ENCODE measurements at places on chromosomes 4 and X. TPM values are rescaled to one million over a fixed set of nuclear protein-coding genes. Genes with fewer than 3 reads are reported as not detected.

DNA sequence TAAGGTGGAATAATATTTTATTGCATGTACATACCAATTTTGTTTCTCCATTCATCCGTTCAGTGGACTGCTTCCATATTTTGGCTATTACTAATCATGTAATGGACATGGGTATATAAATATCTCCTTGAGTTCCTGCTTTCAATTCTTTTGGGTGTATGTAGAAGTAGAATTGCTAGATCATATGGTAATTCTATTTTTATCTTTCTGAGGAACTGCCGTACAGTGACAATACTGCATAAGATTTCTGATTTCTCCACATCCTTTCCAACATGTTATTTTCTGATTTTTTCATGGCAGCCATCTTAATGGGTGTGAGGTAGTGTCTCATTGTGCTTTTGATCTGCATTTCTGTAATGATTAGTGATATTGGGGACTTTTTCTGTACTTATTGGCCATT lies 19.2 kb downstream of the ALPK1 start:
- H3K27ac ChIP-seq: no peak overlapping the region
- H3K4me1 ChIP-seq: peaks cover 16% of the 10 kb centered on the region
- peaks cover 10% of the 10 kb centered on the region for H3K36me3 ChIP-seq
- no peak overlapping the region for H3K4me3 ChIP-seq
- no peak for DNase-seq

Gene NPNT
- total RNA-seq: not detected

- no peak overlapping the region for H3K27ac ChIP-seq
- H3K27me3 ChIP-seq: no peaks in the 10 kb centered on the region
- no peak overlapping the region for H3K4me3 ChIP-seq
- no peak for DNase-seq
- H3K4me1 ChIP-seq: no peaks in the 10 kb centered on the region
- no peaks in the 10 kb centered on the region for H3K36me3 ChIP-seq
Observed at GRCh38 chr4:187908731-187909130, 86.8 kb upstream of the ZFP42 start.

- DNase-seq: no peak
- H3K27ac ChIP-seq: no peak overlapping the region
- no peaks in the 10 kb centered on the region for H3K36me3 ChIP-seq
- no peaks in the 10 kb centered on the region for H3K27me3 ChIP-seq
- H3K4me1 ChIP-seq: no peaks in the 10 kb centered on the region
Observed at GRCh38 chrX:6917666-6918065, 229.8 kb upstream of the STS start.

GRCh38 chr4:6674500-6675149 lies 19.1 kb upstream of the S100P start:
- H3K4me3 ChIP-seq: peak overlapping the region; percentile 95
- DNase-seq: peak; percentile 82
- H3K27me3 ChIP-seq: peaks cover 2% of the 10 kb centered on the region
- peak overlapping the region; percentile 93 for H3K27ac ChIP-seq

GRCh38 chr4:74059161-74059829 lies 20.8 kb upstream of the CXCL3 start:
- H3K27ac ChIP-seq: no peak overlapping the region
- H3K4me1 ChIP-seq: no peaks in the 10 kb centered on the region

Gene TMEM35A
- not detected for total RNA-seq

GRCh38 chrX:57952320-57952678 lies 42.0 kb upstream of the ZXDA start:
- DNase-seq: no peak
- no peaks in the 10 kb centered on the region for H3K4me1 ChIP-seq
- no peaks in the 10 kb centered on the region for H3K36me3 ChIP-seq
- H3K27ac ChIP-seq: no peak overlapping the region
- no peak overlapping the region for H3K4me3 ChIP-seq

DNA sequence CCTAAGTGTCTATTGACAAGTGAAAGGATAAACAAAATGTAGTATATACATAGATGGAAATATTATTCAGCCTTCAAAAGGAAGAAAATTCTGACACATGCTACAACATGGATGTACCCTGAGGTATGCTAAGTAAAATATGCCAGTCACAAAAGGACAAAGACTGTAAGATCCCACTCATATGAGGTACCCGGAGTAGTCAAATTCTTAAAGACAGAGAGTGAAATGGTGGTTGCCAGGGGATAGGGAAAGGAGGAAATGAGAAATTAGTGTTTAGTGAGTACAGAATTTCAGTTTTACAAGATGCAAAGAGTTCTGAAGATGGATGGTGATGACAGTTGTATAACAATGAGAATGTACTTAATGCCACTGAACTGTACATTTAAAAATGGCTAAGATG lies 102.3 kb upstream of the NAP1L5 start:
- H3K4me1 ChIP-seq: peaks cover 18% of the 10 kb centered on the region
- no peak overlapping the region for H3K4me3 ChIP-seq
- H3K27me3 ChIP-seq: peaks cover 13% of the 10 kb centered on the region
- H3K36me3 ChIP-seq: peaks cover 4% of the 10 kb centered on the region
- no peak for DNase-seq

- no peak overlapping the region for H3K4me3 ChIP-seq
- no peaks in the 10 kb centered on the region for H3K27me3 ChIP-seq
- DNase-seq: no peak
- H3K36me3 ChIP-seq: no peaks in the 10 kb centered on the region
Observed at GRCh38 chr4:137640156-137640837, 108.0 kb upstream of the PCDH18 start.

GRCh38 chrX:17944833-17945497 lies 83.9 kb upstream of the RAI2 start:
- no peaks in the 10 kb centered on the region for H3K36me3 ChIP-seq
- H3K27ac ChIP-seq: no peak overlapping the region
- no peak for DNase-seq
- H3K27me3 ChIP-seq: peaks cover 2% of the 10 kb centered on the region
- no peaks in the 10 kb centered on the region for H3K4me1 ChIP-seq

DNA sequence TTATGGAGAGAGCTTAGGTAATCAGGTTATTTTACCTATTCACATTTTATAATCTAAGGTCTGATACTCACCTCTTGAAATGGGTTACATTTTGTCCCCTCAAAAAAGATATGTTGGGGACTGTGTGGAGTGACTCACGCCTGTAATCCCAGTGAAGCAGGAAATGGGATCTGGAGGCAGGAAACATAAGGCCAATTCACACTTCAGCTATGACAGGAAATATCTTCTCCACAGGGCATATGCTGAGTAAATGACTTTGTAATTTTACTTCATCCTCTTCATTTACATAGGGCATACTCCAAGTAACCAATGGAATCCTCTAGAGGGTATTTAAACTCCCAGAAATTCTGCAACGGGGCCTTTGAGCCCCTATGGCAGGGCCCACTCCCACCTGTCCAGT lies 54.8 kb upstream of the ZMAT1 start:
- no peaks in the 10 kb centered on the region for H3K36me3 ChIP-seq
- no peaks in the 10 kb centered on the region for H3K4me1 ChIP-seq
- H3K27me3 ChIP-seq: no peaks in the 10 kb centered on the region
- no peak for DNase-seq

- DNase-seq: no peak
- no peaks in the 10 kb centered on the region for H3K27me3 ChIP-seq
- no peak overlapping the region for H3K4me3 ChIP-seq
- no peaks in the 10 kb centered on the region for H3K36me3 ChIP-seq
- H3K27ac ChIP-seq: no peak overlapping the region
Observed at GRCh38 chr4:92677805-92678204, 374.0 kb downstream of the GRID2 start.

DNA sequence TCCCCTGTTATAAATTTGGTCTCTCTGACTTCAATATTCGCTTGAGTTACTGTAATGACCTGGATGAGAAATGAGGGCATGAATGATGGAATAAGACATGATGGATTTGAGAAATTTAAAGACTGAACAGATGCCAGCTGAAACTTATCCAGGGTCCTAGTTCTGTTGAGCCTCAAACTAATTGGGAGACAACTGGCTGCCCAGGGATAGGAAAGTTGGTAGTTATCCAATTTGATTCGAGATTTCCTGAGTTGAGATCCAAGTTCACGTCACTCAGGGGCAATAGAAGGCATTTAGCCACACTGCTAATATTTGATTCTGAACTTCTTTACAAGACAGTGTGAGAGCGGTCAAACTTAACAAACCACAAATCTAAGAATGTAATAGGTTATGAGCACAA lies 159.0 kb upstream of the CXCL13 start:
- H3K36me3 ChIP-seq: no peaks in the 10 kb centered on the region
- no peak for DNase-seq
- no peak overlapping the region for H3K4me3 ChIP-seq
- no peaks in the 10 kb centered on the region for H3K4me1 ChIP-seq
- no peak overlapping the region for H3K27ac ChIP-seq

- no peaks in the 10 kb centered on the region for H3K27me3 ChIP-seq
- no peak overlapping the region for H3K4me3 ChIP-seq
- no peak overlapping the region for H3K27ac ChIP-seq
- DNase-seq: no peak
- H3K36me3 ChIP-seq: no peaks in the 10 kb centered on the region
Observed at GRCh38 chr4:79466621-79467020, 58.6 kb upstream of the GK2 start.

Gene CCNI
- total RNA-seq: 259 TPM

DNA sequence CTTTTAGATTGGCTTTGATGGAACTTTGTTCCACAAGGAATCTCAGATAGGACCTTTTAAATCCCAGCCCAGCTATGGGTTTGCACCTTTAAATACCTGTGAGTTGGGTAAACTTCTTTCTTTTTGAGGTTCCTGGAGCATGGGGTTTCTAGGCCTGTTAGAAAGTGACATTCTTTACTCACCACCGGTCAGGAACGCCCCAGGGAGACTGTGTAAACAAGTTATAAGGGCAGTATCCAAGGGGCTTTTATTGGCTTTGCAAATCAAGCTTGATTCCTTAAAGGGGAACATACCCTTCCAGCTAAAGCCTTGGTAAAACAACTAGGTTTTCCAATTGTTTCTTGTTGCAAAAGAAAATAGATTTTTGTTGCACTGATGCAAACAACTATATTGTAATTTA lies 93.4 kb downstream of the TENT5D start:
- DNase-seq: no peak
- no peaks in the 10 kb centered on the region for H3K27me3 ChIP-seq
- H3K36me3 ChIP-seq: no peaks in the 10 kb centered on the region
- peaks cover 2% of the 10 kb centered on the region for H3K4me1 ChIP-seq
- no peak overlapping the region for H3K27ac ChIP-seq

Gene SLITRK2
- total RNA-seq: not detected

DNA sequence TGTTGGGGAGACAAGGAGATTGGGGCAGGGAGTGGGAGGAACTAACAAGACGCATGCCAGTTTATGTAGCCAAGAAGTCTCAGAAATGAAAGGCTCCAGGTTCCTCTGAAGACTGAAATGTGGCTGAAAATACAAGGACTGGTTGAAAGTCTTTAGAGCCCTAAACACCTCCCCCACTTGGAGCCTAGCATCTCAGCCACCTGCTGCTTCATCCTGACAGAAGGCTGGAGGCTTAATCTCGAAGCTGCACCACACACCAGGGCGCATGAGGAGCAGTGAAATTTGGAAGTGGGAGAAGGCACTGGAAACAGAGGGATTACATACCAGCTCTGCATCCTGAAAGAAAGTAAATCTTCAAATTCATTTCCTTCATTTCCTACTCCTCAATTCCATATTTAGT lies 160.7 kb upstream of the FTHL17 start:
- H3K4me1 ChIP-seq: no peaks in the 10 kb centered on the region
- no peak overlapping the region for H3K4me3 ChIP-seq
- no peak overlapping the region for H3K27ac ChIP-seq
- H3K27me3 ChIP-seq: no peaks in the 10 kb centered on the region
- H3K36me3 ChIP-seq: no peaks in the 10 kb centered on the region

DNA sequence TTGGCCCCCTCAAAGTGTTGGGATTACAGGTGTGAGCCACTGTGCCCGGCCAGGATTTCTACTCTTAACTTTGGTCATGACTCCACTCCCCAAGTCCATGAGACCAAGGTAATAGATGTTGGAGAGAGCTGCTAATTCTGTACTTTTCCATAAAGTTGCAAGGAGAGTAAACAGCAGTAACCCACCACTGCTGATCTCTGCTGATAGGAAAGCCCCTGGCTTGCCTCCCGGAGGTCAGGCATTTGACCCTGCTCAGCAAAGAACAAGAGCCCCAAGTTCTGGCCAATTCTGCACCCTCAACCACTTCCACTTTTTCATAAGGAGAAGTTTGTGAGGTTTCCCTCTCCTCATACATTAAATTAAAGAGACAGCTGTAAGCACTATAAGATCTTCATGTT lies 143.0 kb downstream of the RASL11B start:
- DNase-seq: no peak
- no peak overlapping the region for H3K4me3 ChIP-seq
- H3K27ac ChIP-seq: no peak overlapping the region
- H3K4me1 ChIP-seq: peaks cover 5% of the 10 kb centered on the region
- H3K27me3 ChIP-seq: no peaks in the 10 kb centered on the region
- peaks cover 9% of the 10 kb centered on the region for H3K36me3 ChIP-seq

Gene AFF2
- total RNA-seq: 0.45 TPM

DNA sequence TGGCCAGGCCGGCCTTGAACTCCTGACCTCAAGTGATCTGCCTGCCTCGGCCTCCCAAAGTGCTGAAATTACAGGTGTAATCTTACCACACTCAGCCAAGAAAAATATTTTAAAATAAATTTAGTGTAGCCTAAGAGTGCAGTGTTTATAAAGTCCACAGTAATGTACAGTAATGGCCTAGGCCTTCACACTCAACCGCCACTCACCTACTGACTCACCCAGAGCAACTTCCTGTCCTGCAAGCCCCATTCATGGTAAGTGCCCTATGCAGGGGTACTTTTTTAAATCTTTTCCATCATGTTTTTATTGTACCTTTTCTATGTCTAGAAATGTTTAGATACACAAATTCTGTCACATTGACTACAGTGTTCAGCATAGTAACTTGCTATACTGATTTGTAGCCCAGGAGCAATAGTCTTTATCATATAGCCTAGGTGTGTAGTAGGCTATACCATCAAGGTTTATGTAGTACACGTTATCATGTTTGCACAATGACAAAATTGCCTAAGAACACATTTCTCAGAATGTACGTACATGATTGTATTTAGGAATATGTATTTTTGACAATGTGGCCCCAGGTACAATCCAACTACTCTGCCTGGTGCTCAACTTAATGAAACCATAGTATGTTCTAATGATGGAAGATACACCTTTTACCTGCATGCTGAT lies 455.2 kb downstream of the PCDH7 start:
- no peak overlapping the region for H3K4me3 ChIP-seq
- DNase-seq: no peak
- H3K36me3 ChIP-seq: no peaks in the 10 kb centered on the region
- no peaks in the 10 kb centered on the region for H3K27me3 ChIP-seq

GRCh38 chr4:10534820-10535219 lies 77.6 kb upstream of the ZNF518B start:
- peaks cover 4% of the 10 kb centered on the region for H3K27me3 ChIP-seq
- H3K4me1 ChIP-seq: no peaks in the 10 kb centered on the region
- DNase-seq: no peak

DNA sequence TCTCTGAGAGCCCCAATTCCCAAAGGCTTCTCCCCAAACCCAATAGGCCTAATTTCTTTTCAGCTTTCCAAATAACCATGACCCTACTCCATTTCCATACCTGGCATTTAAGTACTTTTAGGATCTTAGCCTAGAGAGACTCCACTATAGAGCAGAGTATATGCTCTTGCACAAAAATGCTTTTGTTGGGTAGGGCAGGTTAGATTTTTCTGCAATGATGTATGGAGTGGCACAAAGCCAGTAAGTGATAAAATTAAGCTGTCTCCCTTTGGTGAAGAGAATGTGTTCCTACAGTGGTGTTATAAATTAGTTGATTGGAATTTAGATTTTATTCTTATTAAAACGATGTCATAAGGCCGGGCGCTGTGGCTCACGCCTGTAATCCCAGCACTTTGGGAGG lies 124.9 kb downstream of the INPP4B start:
- H3K27me3 ChIP-seq: no peaks in the 10 kb centered on the region
- H3K36me3 ChIP-seq: peaks cover 12% of the 10 kb centered on the region
- no peak overlapping the region for H3K27ac ChIP-seq
- peaks cover 21% of the 10 kb centered on the region for H3K4me1 ChIP-seq
- no peak for DNase-seq

All from activated CD4-positive, alpha-beta memory T cell treated with anti-CD3 and anti-CD28 coated beads for 36 hours (primary cell).